ENCODE measurements at places on chromosomes 4 and X.
A peak's percentile ranks its signal among the peaks of the same experiment; 100 is the strongest.

GRCh38 chr4:172480471-172480870 lies 667.3 kb downstream of the GALNTL6 start:
- DNase-seq, result no peak

GRCh38 chr4:174658246-174658645 lies 136.0 kb upstream of the HPGD start:
- DNase-seq, result no peak

GRCh38 chrX:10387011-10387410 lies 230.2 kb downstream of the CLCN4 start:
- DNase-seq, result peak; percentile 6

GRCh38 chr4:114674080-114674479 lies 75.5 kb downstream of the UGT8 start:
- no peak for DNase-seq

GRCh38 chr4:139457318-139457717 lies 3.4 kb downstream of the RAB33B start:
- DNase-seq, result peak; percentile 71

- no peak for DNase-seq
Measured at GRCh38 chrX:41066391-41066790, 18.9 kb upstream of the USP9X start.

DNA sequence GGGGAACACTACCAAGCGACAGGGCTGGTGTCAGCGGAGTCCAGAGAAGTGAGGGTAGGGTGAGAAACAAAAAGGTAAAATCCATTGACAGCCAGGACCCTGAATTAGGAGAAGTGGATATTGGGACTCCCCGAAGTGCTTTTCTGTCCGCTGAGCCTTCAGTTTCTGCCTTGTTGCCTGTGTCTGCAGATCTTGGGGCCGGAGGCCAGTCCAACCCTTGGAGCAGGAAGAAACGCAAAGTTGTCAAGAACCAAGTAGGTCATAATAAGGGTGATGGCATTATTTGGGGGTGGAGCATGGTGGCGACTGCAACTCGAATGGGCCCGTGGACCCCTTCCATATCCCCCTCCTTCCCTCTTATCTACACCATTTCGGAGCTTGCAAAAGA lies 1.0 kb downstream of the ARMCX1 start:
- DNase-seq, result no peak

- DNase-seq, result peak; percentile 96
Measured at GRCh38 chr4:109302361-109303139, at the start of gene COL25A1. COL25A1 (minus strand) TSS chr4:109302658.

DNA sequence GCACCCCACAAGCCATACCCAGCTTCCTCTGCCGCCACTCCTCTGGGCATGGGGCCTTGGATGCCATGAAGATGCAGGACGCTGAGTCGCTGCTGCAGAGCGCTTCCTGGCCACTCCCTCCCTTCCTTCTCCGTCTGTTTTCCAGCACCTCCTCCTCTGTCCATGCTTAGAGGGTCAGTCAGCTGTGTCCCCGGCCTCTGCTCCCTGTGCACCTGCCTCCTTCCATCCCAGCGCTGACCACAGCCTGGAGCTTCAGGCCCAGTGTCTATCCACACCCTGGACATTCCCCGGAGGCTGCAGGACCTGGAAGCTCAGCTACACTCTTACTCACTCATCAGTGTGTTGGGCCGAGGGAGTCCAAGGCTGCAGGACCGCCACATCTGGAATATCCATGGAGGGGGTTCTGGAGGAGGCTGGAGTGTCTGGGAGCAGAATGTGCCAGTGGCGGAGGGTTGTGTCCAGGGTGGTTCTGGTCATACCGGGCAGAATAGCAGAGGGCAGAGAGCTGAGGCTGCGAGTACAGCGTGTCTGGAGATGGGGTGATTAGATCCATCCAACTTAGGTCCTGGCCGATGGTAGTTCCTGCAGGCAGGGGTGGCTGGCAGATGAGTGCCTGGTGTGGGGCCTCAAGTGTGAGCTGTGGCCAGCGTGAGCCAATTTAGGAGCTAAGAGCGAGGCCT lies 58.6 kb upstream of the ADRA2C start:
- no peak for DNase-seq

DNA sequence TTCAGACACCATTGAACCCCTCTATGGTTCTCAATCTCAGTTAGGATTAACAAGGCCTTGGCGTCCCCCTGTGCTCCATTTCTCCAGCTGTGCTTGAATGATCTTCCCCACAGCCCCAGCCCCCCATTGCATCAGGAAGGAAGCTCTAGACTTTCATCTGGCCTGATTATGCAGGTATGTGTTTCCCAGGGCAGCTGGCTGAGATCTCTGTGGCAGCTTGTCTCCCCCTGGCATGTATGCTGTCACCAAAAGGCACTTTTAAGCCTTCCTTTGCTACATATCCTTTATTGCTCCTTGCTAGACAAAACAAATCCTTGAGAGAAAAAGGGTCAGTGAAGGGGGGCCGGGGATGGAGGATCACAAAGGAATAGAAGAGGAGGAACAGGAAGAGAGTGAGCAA lies 1056.0 kb upstream of the SLIT2 start:
- no peak for DNase-seq

All from NCI-H82 (cell line).